ENCODE measurements at places on chromosomes 13 and 19.

DNA sequence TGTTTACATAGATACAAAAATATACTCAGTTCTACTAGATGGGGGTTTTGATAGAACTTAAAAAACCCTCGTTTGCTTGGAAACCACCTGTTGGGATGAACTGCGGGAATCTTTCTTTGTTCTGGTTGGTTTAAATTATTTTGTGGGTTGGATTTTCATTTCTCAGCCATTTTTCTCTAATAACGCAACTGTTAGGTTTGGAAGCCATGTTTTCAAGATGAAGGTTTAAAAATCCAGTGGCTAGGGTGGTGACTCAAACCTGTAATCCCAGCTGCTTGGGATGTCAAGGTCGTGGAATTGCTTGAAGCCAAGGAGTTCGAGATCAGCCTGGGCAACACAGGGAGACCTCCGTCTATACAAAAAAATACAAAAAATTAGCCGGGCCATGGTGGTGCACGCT, 1.6 kb downstream of the URI1 start:
- peaks cover 10% of the 10 kb centered on the region for H3K4me1 ChIP-seq
- H3K4me3 ChIP-seq, result peak overlapping the region; percentile 97
- no peak for DNase-seq
- no peak overlapping the region for H3K27ac ChIP-seq

- H3K4me3 ChIP-seq, result no peak overlapping the region
- H3K27ac ChIP-seq, result no peak overlapping the region
- no peak for DNase-seq
- H3K36me3 ChIP-seq, result peaks cover 6% of the 10 kb centered on the region
Observed at GRCh38 chr19:6868351-6868750, 19.0 kb upstream of the ADGRE1 start.

GRCh38 chr13:98751861-98752466, 508 bp downstream of the SLC15A1 start:
- peaks cover 9% of the 10 kb centered on the region for H3K36me3 ChIP-seq
- H3K27me3 ChIP-seq, result peaks cover 19% of the 10 kb centered on the region
- H3K4me1 ChIP-seq, result peaks cover 1% of the 10 kb centered on the region
- DNase-seq, result peak; percentile 44
- H3K27ac ChIP-seq, result no peak overlapping the region
- H3K4me3 ChIP-seq, result peak overlapping the region; percentile 61

DNA sequence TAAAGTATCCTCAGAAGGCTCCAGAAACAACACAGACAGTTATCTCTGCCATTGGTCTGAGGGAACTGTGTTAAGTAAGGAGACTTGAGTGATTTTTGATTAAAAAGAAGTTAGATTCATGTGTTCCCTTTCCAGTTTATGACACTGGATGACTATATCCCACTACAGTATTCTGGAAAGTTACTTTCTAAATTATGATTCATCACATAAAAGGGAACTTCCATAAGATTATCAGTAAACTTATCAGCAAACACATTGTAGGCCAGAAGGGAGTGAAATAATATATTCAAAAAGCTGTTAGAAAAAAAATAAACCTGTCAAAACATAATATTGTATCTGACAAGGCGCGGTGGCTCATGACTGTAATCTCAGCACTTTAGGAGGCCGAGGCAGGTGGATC, 700.0 kb downstream of the SLITRK6 start:
- no peaks in the 10 kb centered on the region for H3K36me3 ChIP-seq
- DNase-seq, result no peak
- no peak overlapping the region for H3K4me3 ChIP-seq

DNA sequence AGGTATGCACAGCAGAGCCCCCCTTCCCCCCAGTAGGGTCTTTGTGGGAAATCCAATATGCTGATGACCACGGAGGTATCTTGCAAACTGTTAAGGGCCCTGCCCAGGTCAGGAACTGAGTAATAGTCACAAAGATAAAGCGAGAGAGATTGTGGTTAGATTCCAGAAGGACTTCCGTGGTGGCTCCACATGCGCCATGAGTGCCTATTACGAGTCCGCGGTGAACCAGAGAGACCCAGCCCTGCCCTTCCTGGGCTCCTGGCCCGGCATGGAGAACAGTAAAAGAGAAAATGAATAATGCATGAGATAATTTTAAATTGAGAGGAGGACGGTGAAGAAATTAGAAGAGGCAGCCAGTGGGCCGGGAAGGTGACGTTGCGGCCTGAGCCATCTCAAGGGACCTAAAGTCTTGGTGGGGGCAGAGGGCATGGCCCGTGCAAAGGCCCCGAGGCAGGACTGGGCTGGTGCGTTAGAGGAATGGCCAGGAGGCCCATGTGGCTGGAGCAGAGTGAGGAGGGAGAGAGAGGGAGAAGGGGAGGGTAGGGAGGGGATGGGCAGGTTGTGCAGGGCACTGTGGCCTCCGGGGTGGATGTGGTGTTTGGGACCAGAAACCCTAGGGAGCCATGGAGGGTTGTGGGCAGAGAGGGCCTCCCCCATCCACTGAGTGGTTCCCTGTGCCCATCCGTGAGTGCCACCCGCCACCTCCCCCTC, 46.6 kb upstream of the NFIC start:
- no peaks in the 10 kb centered on the region for H3K36me3 ChIP-seq
- H3K27me3 ChIP-seq, result peaks cover 22% of the 10 kb centered on the region
- H3K27ac ChIP-seq, result no peak overlapping the region
- no peak for DNase-seq
- H3K4me1 ChIP-seq, result no peaks in the 10 kb centered on the region
